ENCODE measurements at places on chromosomes 16 and 17.

- no peak for DNase-seq
Observed at GRCh38 chr17:8956465-8956902, 9.0 kb downstream of the PIK3R5 start.

GRCh38 chr17:81843713-81844326 lies 9.0 kb upstream of the PPP1R27 start:
- no peak for DNase-seq

DNA sequence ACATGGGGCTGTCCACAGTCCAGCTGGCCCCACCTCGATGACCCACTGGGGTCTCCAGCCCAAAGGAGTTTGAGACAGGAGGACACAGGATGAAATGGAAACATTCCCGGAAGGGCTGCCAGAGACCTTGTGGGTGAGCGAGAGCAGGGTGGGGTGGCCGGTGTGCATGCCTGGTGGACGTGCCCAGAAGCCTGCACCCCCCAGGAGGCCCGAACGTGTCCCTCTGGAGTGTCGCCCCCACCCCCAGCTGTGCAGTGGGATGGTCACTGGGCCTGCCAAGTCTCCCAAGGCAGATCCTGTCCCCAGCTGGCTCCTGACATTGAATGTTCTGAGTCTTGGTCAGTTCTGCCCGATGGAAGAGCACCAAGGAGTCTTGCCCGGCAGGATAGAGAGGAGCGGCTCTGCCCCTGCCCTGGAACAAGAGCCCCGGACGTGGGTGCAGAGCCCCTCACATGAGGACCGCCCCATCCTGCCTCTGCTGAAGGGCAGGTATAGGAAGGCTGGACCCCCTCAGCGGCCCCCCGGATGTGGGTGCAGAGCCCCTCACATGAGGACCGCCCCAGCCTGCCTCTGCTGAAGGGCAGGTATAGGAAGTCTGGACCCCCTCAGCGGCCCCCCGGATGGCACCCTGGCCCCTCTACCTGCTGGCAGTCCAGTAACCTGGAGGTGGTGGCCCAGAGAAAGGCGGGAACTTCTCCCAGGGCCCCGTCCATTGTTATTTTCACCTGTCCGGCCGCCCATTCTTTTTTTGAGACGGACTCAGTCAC lies 3.1 kb upstream of the CAPN15 start:
- no peak for DNase-seq

- peak; percentile 56 for DNase-seq
Observed at GRCh38 chr16:8675183-8676159, 1.1 kb downstream of the ABAT start.

- DNase-seq = no peak
Observed at GRCh38 chr17:31373150-31374093, 18.1 kb upstream of the RAB11FIP4 start.

GRCh38 chr17:39617446-39618245 lies 9.1 kb upstream of the PPP1R1B start:
- peak; percentile 66 for DNase-seq
